Small intestine (tissue), 16 donors: ENCODE measurements at places on chromosomes 7 and 10.

GRCh38 chr7:47719675-47720074, 137.8 kb upstream of the TNS3 start:
- no peaks in the 10 kb centered on the region for H3K36me3 ChIP-seq
- H3K4me3 ChIP-seq, result no peak overlapping the region
- no peak for DNase-seq
- peaks cover 2% of the 10 kb centered on the region for H3K4me1 ChIP-seq

DNA sequence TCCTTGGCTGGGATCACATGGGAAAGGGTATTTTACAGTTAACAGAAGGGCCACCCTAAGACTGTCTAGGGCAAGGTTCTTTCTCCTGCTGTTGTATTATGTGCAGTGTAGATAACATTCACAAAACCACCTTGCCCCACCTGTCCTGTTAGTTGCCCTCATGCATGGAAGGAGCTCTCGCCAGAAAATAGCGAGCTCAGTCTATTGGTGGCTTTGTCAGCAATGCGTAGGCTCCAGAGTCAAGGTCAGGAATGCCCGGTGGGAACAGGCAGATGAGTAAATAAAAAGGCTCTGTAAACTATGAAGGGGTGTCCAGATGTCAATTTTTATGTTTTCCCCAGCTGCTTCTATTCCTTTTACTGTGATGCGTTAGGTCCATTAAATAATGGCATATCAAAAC, 107.1 kb upstream of the WDR11 start:
- no peaks in the 10 kb centered on the region for H3K4me1 ChIP-seq
- no peak overlapping the region for H3K4me3 ChIP-seq
- no peaks in the 10 kb centered on the region for H3K36me3 ChIP-seq
- H3K27me3 ChIP-seq, result no peaks in the 10 kb centered on the region
- no peak overlapping the region for H3K27ac ChIP-seq

GRCh38 chr7:125173571-125173970, 243.9 kb upstream of the POT1 start:
- H3K27ac ChIP-seq, result no peak overlapping the region
- no peak for DNase-seq
- no peaks in the 10 kb centered on the region for H3K4me1 ChIP-seq

- H3K27me3 ChIP-seq, result no peaks in the 10 kb centered on the region
- no peak overlapping the region for H3K4me3 ChIP-seq
- no peak overlapping the region for H3K27ac ChIP-seq
- H3K4me1 ChIP-seq, result peaks cover 14% of the 10 kb centered on the region
Observed at GRCh38 chr10:102620591-102621442, 23.5 kb upstream of the TRIM8 start.

GRCh38 chr10:11594589-11595394, 16.7 kb downstream of the USP6NL start:
- H3K27me3 ChIP-seq, result no peaks in the 10 kb centered on the region
- no peak overlapping the region for H3K27ac ChIP-seq
- no peak for DNase-seq
- no peaks in the 10 kb centered on the region for H3K36me3 ChIP-seq

GRCh38 chr7:132255898-132256297, 320.4 kb downstream of the PLXNA4 start:
- no peak overlapping the region for H3K4me3 ChIP-seq
- H3K36me3 ChIP-seq, result no peaks in the 10 kb centered on the region
- H3K27me3 ChIP-seq, result no peaks in the 10 kb centered on the region
- peak; percentile 10 for DNase-seq

- no peak overlapping the region for H3K27ac ChIP-seq
- H3K27me3 ChIP-seq, result no peaks in the 10 kb centered on the region
- no peak for DNase-seq
Observed at GRCh38 chr7:131046246-131046645, 281.4 kb upstream of the MKLN1 start.

GRCh38 chr7:3955751-3956696, 655.0 kb downstream of the SDK1 start:
- H3K4me1 ChIP-seq, result no peaks in the 10 kb centered on the region
- no peak overlapping the region for H3K27ac ChIP-seq

- no peak for DNase-seq
- no peaks in the 10 kb centered on the region for H3K4me1 ChIP-seq
- peaks cover 77% of the 10 kb centered on the region for H3K36me3 ChIP-seq
- no peaks in the 10 kb centered on the region for H3K27me3 ChIP-seq
Observed at GRCh38 chr7:930975-931758, 23.3 kb downstream of the ADAP1 start.

DNA sequence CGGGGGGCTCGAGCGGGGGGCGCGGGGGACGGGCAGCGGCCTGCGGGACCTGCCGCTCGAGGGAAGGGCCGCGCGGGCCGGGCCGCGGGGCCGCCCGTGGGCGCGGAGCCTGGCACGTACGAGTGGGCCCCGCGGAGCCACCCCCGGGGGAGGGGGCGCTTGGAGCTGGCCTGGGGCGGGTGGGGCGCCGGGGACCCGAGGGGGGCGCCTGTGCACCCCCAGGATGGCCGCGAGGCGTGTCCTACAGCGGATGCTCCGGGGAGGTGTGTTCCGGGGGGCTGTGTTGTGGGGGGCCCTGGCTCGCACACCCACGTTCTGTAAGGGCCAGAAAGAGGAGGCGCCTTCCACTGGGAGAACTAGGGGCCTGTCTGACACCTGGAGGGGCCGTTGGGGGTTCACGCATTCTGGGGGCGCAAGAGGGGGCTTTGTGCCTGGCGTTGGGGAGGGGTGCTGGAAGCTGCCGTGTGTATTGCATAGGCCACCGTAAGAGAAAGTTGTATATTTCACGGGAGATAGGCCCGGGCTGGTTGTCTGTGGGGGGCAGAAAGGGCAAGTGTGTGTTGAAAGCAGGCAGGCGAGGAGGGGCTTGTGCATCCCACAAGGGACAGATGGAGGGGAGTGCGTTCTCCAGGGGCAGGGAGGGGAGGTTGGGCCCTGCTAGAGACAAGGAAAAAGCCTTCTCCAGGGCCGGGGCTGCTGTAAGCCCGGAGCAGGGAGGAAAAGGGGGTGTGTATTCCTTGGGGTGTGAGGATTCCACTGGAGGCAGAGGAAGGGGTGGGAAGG, 663 bp downstream of the VPS37D start:
- peak overlapping the region; percentile 63 for H3K4me3 ChIP-seq
- H3K27ac ChIP-seq, result no peak overlapping the region
- no peaks in the 10 kb centered on the region for H3K36me3 ChIP-seq
- no peaks in the 10 kb centered on the region for H3K4me1 ChIP-seq
- DNase-seq, result peak; percentile 59

- no peak overlapping the region for H3K4me3 ChIP-seq
- H3K4me1 ChIP-seq, result no peaks in the 10 kb centered on the region
Observed at GRCh38 chr10:86172301-86172700, 194.3 kb downstream of the GRID1 start.

DNA sequence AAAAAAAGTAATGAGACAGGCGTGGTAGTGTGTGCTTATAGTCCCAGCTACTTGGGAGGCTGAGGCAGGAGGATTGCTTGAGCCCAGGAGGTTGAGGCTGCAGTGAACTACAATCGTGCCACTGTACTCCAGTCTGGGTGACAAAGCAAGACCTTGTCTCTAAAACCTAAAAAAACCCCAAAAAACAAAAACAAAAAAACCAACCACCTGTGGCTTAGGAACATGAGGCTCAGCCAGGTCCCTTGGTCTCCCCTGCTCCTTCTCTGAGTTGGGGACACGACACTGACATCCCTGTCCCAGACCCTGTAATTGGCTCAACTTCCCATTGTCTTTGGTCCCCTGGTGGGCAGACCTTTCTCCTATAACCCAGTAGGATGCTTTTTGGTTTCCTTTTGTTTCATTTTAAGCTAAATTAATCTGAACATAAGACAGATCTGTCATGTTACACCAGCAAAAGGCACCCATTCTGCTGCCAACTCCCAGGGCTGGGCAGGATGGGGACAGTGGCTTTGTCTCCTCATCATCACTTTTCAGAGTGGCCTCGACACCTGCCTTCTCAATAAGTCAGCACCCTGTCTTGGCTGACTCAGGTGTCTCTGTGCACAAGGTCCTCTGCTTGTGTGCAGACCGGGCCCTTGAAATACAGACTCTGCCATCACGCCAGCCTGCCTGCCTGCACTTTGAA, 74.4 kb downstream of the MYL10 start:
- no peaks in the 10 kb centered on the region for H3K27me3 ChIP-seq
- no peak for DNase-seq
- no peaks in the 10 kb centered on the region for H3K36me3 ChIP-seq
- no peak overlapping the region for H3K27ac ChIP-seq

- no peak overlapping the region for H3K27ac ChIP-seq
- peaks cover 10% of the 10 kb centered on the region for H3K4me1 ChIP-seq
- no peak overlapping the region for H3K4me3 ChIP-seq
- peaks cover 3% of the 10 kb centered on the region for H3K36me3 ChIP-seq
- no peak for DNase-seq
- H3K27me3 ChIP-seq, result no peaks in the 10 kb centered on the region
Observed at GRCh38 chr7:29281782-29282541, 87.4 kb downstream of the CHN2 start.

DNA sequence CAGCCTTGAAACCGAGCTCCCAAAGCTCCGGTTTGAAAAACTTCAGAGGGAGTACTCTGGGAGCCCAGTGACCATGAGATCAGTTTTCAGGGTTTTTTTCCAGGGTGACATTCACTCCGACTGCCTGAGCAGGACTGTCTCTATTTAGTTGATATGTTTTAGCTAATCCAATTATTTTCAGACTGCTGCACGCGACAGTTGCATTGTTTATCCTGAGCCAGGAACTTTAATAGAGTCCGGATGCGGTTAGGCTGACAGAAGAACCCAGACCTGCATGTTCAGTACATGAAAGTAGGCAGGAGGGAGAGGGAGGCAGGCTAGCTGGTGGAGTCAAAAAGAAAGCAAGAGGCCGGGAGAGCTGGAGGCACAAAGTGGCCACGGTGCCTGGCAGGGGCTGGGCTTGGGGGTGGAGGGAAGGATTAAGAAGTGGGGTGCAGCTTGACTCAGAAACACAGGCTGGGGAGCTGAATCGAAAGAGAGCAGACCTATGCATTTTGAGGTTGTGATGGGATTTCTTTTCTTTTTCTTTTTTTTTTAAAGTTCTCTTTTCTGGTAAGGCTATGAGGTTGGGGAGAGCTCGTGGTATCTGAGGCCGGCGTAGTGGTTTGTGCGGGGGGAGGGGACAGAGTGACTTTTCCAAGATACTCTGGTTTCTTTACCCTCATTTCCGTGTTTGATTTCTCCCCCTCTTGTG, 5.7 kb downstream of the GATA3 start:
- peak; percentile 43 for DNase-seq
- no peaks in the 10 kb centered on the region for H3K36me3 ChIP-seq
- H3K27ac ChIP-seq, result no peak overlapping the region
- no peak overlapping the region for H3K4me3 ChIP-seq
- H3K4me1 ChIP-seq, result no peaks in the 10 kb centered on the region
- H3K27me3 ChIP-seq, result peaks cover 96% of the 10 kb centered on the region

DNA sequence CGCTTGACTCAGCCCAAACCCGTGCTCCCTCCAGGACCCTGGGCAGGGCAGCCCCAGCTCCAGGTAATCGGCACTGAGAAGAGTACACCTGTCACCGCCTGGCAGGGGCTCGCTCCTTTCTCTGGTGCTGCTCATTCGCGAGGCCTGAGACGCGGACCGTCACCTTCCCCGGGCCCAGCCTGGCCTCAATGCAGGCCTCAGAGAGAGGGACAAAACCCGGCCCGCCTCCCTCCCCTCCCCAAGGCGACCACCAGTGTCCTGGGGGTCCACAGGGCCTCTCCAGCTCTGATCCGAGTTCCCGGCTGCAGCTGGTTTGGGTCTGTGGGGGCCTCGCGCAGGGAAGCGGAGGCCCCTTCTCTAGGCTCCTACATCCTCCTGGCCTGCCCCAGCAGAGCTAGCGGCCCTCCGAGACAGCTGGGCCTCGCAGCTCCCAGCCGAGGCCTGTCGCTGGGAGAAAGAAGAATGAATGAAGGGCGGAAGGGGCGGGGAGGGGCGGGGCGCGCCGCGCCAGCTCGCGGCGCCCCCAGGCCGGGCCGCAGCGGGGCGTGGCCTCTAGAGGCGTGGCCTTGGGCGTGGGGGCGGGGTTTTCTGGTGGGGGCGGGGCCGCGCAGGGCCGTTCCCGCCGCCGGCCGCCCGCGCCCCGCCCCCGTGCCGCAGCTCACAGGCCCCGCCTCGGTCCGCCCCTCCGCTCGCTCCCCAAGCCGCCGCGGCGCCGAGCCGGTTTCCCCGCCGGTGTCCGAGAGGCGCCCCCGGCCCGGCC, at the start of gene LIMK1:
TSS of gene LIMK1 (plus strand) at position 688 of the 760 bp plus-strand sequence. CDS start 187 bp downstream, outside the sequence.
- DNase-seq, result peak; percentile 75
- H3K4me3 ChIP-seq, result peak within 1 kb of the TSS; percentile 71
- H3K27me3 ChIP-seq, result no peaks in the 10 kb centered on the region
- H3K36me3 ChIP-seq, result no peaks in the 10 kb centered on the region

DNA sequence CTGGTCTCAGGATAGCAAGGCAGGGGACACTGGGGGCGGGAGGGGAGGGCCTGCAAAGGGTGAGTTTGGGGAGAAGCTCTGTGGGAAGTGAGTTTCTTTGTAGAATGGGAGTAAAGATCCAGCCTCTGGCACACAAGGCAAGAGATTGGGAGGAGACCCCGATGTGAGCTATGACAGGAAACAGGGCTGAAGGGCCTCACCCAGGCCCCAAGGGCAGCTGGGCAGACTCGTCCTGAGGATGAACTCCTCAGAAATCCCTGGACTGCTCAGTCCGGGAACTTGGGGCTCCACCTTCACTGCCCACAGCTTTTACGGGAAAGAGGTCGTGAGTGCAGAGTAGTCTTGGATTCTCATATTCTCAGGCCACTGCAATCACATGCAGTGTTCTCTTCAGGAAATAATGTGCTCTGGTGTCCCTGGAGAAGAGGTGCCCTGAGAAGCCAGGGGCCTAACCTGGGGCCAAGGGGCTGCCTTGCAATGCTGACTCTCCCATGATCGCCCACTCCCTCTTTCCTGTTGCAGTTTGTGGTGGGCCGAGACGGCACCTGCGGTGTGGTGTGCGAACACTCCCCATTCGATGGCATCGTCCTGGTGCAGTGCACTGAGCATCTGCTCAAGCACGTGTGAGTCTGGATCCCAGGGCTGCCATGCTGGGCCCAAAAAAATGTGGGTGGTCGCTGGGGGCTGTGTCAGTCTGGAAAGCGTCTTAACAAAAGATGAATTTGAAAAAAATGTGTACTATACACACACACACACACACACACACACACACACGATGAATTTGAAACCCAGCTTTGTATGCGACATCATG, 31.3 kb upstream of the C10orf53 start:
- peaks cover 19% of the 10 kb centered on the region for H3K4me1 ChIP-seq
- H3K27ac ChIP-seq, result no peak overlapping the region
- no peak overlapping the region for H3K4me3 ChIP-seq
- no peak for DNase-seq

DNA sequence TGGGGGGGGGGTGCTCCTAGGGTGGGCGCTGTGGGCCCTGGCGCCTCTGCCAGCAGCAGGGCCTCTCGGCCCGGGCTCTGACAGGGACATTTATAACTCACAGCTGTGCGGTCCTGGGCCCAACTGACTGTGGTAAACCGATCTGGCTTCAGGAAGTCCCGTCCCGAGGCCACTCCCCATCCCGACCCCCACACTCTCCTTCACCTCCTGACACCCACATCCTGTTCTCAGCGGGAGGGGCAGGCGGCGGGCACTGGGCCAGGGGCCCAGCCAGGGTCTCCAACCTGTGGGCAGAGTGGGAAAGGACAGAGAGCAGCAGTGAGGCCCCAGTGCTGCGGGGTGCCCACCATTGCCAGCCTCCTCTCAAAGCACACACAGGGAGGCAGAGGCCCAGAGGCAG, 69.1 kb downstream of the ZMIZ1 start:
- no peak overlapping the region for H3K27ac ChIP-seq
- no peaks in the 10 kb centered on the region for H3K27me3 ChIP-seq
- H3K4me1 ChIP-seq, result peaks cover 13% of the 10 kb centered on the region
- H3K36me3 ChIP-seq, result peaks cover 85% of the 10 kb centered on the region
- no peak overlapping the region for H3K4me3 ChIP-seq
